Activated CD8-positive, alpha-beta memory T cell treated with anti-CD3 and anti-CD28 coated beads for 24 hours (primary cell): ENCODE measurements at places on chromosomes 5 and 9.

GRCh38 chr9:123350590-123351310 is 5.2 kb upstream of the CRB2 start:
- no peak for DNase-seq

GRCh38 chr5:82156874-82157273 is 121.3 kb downstream of the RPS23 start:
- DNase-seq, result no peak

DNA sequence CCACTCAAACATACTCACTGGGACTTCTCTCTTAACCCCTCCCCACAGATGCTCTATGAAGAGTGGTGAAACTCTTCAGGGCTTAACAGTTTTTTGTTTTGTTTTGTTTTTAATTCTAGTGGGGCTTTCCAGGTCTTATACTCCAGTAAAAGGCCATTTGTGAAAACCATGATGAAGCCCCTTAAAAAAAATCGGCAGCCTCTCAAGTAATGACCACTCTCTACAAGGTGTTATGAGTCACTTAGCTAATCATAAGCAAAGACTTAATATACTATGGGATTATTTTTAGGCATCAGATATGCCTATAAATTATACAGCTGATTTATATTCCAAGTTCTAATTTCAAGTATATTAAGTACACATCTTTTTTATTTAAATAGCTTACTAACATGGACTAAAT is 607.9 kb downstream of the RAB3C start:
- no peak for DNase-seq

DNA sequence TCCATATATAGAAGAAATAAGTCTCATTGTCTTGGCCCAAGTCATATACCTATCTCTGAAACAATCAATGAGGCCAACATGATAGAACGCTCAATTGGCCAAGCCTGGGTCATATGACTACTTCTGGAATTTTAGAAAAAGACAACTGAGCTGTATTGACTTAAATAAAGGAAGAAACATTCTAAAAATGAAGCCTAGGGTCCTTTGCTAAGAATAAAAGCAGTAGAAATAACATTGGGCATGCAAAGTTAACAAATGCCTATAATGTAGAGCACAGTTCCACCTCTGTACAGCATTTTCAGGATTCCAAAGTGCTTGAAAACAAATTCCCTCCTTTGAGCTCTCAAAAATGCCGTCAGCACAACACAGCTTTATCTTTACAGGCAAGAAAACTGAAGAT is 391.8 kb downstream of the PRELID2 start:
- DNase-seq, result no peak

DNA sequence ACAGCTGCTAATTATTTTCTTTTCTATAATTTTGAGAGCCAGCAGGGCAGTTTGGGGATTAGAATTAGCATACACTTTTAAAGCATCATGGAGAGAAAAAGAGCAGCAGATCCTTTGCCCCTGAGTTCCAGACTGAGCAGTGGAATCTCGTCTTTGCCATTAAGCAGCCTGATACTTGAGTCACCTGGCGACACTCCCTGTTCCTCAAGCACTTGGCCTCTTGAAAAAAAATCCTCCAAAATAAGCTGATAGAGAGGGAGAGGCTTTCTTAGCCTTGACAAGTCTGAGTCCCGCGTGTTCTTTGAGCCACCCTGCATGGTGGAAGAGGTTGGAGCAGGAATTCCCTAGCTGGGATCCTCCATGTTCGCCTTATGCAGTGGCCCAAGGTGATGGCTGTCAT is 398.3 kb downstream of the IRX2 start:
- DNase-seq, result no peak
